Muscle of leg (tissue), 16 donors: ENCODE measurements at places on chromosomes 2 and 18.
A peak's percentile ranks its signal among the peaks of the same experiment; 100 is the strongest.

DNA sequence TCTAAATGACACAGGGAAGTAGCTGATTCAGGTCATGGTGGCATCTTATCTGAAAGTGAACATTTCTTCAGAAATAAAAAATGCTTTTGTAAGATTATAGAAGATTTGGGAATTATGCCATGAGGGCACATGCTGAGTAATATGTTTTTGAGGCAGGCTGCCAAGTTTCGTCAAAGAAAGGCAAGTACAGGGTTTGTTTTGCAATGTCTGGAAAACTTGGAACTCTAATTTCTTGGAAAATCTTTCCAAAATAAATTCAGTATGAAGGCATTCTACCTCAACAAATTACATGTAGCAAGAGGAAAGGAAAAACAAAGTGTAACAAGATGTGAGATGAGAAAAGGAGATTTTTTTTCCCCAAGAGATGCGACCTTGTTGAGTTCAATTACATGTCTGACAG is 167.7 kb downstream of the PLCL1 start:
- peak; percentile 71 for DNase-seq
- H3K27me3 ChIP-seq = no peaks in the 10 kb centered on the region
- H3K4me1 ChIP-seq = no peaks in the 10 kb centered on the region

GRCh38 chr18:54828281-54828881 is at the start of gene RAB27B:
RAB27B (plus strand) TSS chr18:54828477; CDS start chr18:54877586, 49,109 bp downstream.
- H3K4me1 ChIP-seq = peaks cover 2% of the 10 kb centered on the region
- H3K36me3 ChIP-seq = no peaks in the 10 kb centered on the region
- H3K27ac ChIP-seq = no peak within 1 kb of the TSS
- H3K27me3 ChIP-seq = peaks cover 5% of the 10 kb centered on the region

DNA sequence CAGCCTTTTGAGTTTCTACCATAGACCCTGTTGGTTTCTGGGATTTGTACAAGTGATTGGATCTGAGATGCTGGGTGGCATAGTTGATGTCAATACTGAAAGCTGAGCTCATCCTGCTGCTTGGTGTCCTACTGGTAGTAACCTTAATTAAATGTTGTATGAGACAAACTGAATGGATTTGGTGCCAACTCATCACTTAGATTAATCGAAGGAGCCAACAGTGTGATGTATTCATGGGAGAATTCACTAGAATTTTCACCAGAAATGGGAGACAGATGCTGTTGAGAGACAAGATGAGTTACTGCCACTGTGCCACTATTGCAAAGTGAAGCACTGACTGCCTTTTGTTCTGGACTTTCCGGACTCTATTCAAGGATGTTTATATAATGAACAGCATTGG is 158.5 kb downstream of the THADA start:
- peaks cover 4% of the 10 kb centered on the region for H3K36me3 ChIP-seq
- H3K27ac ChIP-seq = no peak overlapping the region
- no peak for DNase-seq
- H3K27me3 ChIP-seq = no peaks in the 10 kb centered on the region
- H3K4me3 ChIP-seq = no peak overlapping the region

DNA sequence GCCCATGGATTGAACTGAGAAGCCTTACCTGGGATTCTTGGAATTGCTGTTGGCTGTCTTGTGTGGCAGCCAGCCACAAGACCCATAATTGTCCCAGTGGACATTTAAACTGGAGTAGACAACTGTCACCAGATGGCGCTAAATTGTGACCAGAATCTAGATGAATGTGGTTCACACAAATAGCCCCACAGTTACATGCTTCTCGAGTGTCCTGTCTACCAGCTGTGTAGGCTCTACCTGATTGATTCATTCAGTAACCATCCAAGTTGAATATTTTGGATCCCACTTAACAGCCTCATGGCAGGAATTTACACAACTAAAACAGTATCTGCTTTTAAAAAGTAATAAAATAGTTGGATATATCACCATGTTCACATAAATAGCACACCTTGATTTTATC is 73.2 kb downstream of the MAP4K4 start:
- no peak overlapping the region for H3K4me3 ChIP-seq
- peaks cover 31% of the 10 kb centered on the region for H3K4me1 ChIP-seq
- no peak for DNase-seq
- H3K36me3 ChIP-seq = no peaks in the 10 kb centered on the region
- H3K27me3 ChIP-seq = no peaks in the 10 kb centered on the region
- H3K27ac ChIP-seq = no peak overlapping the region

- no peak overlapping the region for H3K27ac ChIP-seq
- peaks cover 34% of the 10 kb centered on the region for H3K36me3 ChIP-seq
- no peaks in the 10 kb centered on the region for H3K27me3 ChIP-seq
Observed at GRCh38 chr2:169528271-169528701, 18.8 kb downstream of the KLHL41 start.

GRCh38 chr2:70010576-70011111 is 49.2 kb upstream of the ASPRV1 start:
- no peaks in the 10 kb centered on the region for H3K36me3 ChIP-seq
- no peak overlapping the region for H3K27ac ChIP-seq
- no peak overlapping the region for H3K4me3 ChIP-seq
- H3K27me3 ChIP-seq = no peaks in the 10 kb centered on the region
- H3K4me1 ChIP-seq = no peaks in the 10 kb centered on the region
- DNase-seq = no peak

GRCh38 chr2:63796366-63796765 is 45.3 kb upstream of the UGP2 start:
- no peaks in the 10 kb centered on the region for H3K36me3 ChIP-seq
- no peaks in the 10 kb centered on the region for H3K27me3 ChIP-seq
- no peak overlapping the region for H3K27ac ChIP-seq
- no peak for DNase-seq
